ENCODE measurements at places on chromosomes 1 and 21.

DNA sequence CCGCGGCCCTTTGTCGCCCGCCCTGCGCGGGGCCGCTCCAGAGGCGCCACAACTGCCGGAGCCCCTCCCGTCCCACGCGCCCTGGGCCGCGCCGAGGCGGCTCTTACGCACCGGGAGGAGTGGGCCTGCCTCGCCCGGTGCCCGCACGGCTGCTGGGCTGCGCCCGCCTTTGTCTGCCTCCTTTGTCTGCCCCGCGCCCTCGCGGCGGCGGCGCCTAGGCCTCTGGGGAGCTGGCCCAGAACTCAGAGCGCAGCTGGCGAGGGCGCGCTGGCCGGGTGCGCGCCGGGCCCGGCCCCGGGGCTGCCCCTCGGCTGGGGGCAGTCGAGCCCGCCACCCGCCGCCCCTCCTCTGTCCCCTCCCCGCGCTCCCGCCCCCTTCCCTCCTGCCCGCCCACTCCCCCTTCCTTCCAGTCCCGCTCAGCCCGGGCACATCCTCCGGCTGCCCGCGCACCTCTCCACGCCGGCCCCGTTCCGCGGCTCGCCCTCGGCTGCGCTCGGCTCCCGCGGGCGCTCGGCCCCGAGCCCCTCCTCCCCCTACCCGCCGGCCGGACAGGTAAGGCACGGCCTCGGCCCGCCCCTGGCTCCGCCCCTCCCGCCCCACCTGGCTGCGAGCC lies at the start of gene DRAXIN:
TSS of gene DRAXIN (plus strand) at position 409 of the 613 bp plus-strand sequence. CDS start 14,549 bp downstream, outside the sequence.
- DNase-seq, result no peak

- DNase-seq, result no peak
Observed at GRCh38 chr1:214364786-214365295, 83.9 kb downstream of the SMYD2 start.

GRCh38 chr1:243740255-243740999 lies 109.6 kb downstream of the AKT3 start:
- DNase-seq, result no peak

GRCh38 chr1:21868482-21868881 lies 56.4 kb downstream of the LDLRAD2 start:
- DNase-seq, result no peak

DNA sequence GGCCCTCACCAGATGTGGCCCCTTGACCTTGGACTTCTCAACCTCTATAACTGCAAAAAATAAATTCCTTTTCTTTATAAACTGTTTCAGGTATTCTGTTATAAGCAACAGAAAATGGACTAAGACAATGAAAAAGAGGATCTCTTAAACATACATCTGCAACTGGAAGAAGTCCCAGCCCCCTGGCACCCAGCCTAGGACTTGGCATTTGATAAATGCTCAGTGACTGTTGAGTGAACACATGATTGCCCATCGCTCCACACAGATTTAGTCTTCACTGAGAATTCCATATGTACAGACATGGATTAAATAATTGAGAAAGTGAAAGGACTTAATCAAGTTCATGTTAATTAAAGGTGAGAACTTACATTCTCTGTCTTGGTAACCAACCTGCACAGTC lies 344.9 kb upstream of the RUNX1 start:
- no peak for DNase-seq

- DNase-seq, result no peak
Observed at GRCh38 chr1:112172294-112172882, 182.9 kb upstream of the KCND3 start.

- no peak for DNase-seq
Observed at GRCh38 chr1:44714944-44715571, 15.9 kb downstream of the RNU5D-1 start.

GRCh38 chr1:30613188-30613587 lies 110.2 kb downstream of the MATN1 start:
- DNase-seq, result no peak

GRCh38 chr1:39829791-39830533 lies 41.3 kb upstream of the BMP8B start:
- DNase-seq, result no peak

DNA sequence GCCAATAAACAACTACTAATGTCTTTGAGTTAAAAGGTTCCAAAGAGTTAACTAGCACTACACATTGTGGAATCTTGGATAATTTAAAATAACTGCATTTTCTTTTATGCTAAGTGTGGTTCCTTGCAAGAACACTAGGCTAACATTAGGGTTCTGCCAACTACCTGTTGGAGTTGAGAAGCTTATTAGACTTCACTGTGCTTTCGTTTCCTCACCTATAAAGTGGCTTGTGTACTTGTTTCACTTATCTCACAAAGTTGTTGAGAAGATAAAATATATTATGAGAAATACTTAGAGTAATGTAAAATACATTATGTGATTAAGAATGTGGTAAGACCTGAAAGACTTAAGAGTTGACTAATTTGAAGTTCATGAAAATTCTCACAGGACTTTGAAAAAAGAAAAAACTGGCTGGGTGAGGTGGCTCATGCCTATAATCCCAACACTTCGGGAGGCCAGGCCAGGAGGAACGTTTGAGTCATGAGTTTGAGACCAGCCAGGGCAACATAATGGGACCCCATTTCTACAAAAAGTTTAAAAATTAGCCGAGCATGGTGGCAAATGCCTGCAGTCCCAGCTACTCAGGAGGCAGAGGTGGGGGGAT lies 5.6 kb upstream of the RRAGC start:
- no peak for DNase-seq

- no peak for DNase-seq
Observed at GRCh38 chr1:173823781-173824314, 625 bp upstream of the DARS2 start.

DNA sequence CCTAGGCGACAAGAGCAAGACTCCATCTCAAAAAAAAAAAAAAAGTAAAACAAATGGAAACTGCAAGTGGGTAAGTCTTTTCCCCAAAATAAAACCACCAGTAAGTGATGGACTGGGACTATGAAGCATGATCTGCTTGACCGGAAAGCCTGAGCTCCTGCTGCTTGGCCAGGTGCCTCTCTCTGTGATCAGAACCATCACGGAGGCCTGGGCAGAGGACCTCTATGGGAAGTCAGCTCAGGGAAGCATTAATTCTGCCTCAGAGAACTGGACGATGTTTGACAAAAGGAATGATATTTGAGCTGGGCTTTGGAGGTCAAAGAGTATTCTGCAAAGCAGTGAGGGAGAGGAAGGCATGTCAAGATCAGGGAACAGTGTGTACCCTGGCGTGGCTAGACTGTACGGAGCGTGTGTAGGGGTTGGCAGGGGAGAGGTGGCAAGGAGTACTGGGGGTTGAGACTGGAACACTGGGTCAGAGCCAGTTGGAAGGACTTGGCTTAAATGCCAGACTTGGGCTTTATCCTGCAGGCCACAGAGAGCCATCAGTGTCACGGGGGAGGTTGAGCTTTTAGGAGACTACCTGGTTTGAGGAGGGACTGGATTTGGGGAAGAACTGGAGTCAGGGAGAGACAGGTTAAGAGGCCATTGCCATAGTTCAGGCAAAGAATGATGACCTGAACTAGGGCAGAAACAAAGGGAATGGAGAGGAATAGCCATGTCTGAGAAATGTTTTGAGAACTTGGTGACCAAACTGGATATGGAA lies 16.4 kb downstream of the ATP1A2 start:
- no peak for DNase-seq

- no peak for DNase-seq
Observed at GRCh38 chr21:34552360-34553098, 40.5 kb upstream of the KCNE1 start.

All from stimulated activated CD4-positive, alpha-beta T cell treated with anti-CD3 and anti-CD28 coated beads, Interleukin-1b, Interleukin-23, amount 100 ng/mL, for 1 hour (primary cell).